ENCODE measurements at places on chromosomes 6 and 20. TPM values are rescaled to one million over a fixed set of nuclear protein-coding genes. Genes with fewer than 3 reads are reported as not detected.

DNA sequence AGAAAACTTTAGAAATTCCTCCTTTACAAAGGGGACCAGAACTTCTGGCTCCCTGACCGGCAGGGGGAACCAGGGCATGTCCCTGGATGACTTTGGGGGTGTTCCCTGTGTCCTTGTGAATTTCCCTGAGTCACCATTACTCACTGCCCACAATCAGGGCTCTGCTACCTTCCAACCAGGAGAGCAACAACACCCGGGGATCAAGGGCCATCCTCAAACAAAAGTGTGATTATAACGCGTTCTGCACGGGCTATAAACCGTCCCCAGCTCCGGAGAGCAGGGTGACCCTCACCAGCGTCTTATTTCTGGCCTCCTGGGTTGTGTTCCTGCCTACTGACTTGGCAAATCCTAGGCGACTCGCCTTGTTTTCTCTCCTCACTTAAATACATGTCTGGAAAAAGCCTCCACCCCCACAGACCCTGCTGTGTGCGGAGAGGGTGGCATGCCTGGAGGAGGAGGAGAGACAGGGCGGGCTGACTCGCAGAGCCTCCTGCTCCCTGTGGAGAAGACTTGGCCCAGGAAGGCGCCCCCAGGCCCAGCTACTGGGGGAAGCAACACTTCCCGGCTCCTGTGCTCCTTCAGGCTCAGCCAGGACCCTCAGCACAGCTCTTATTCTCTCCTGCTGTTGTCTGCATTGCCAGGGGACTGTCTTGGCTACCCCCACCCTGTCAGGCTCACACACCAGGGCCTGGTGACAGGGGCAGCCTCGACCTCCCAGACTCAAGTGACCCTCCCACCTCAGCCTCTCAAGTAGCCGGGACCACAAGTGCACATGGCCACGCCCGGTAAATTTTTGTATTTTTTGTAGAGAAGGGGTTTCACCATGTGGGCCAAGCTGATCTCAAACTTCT, 54.1 kb downstream of the FGD2 start:
- peak; percentile 69 for DNase-seq
- H3K4me3 ChIP-seq = no peak overlapping the region
- H3K27ac ChIP-seq = peak overlapping the region; percentile 72
- no peaks in the 10 kb centered on the region for H3K36me3 ChIP-seq
- peaks cover 13% of the 10 kb centered on the region for H3K4me1 ChIP-seq

DNA sequence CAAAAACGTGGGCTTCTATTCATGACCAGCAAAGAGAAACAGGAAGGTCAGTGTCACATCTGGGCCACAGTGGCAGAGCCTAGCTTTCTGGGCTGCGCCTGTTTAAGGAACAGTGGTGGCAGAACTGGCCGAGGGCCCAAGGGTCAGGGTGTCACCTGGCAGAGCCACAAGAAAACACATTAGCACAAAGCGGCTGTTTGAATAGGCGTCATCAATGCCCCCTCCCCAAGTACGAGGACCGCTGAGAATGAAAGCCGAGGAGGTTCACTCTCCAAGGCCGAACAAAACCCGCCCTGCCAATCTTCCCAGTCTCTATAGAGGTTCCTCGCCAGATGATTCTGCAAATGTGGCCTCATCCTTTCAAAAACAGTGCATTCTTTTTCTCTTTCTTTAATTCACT, 125.2 kb upstream of the TRAF3IP2 start:
- no peaks in the 10 kb centered on the region for H3K36me3 ChIP-seq
- H3K27me3 ChIP-seq = no peaks in the 10 kb centered on the region
- no peak overlapping the region for H3K27ac ChIP-seq
- peak; percentile 31 for DNase-seq
- no peaks in the 10 kb centered on the region for H3K4me1 ChIP-seq
- H3K4me3 ChIP-seq = no peak overlapping the region

DNA sequence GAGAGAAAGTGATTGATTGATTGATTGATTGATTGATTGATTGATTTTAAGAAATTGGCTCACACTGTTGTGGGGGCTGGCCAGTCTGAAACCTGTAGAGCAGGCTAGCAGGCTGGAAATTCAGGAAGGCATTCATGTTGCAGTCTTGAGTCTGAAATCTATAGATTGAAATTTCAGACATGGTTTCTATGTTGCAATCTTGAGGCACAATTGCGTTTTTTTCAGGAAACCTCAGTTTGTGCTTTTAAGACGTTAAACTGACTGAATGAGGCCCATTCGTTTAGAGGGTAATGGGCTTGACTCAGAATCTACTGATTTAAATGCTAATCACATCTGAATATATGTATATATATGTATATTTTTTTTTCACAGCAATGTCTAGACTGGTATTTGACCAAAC, 106.3 kb downstream of the STXBP5 start:
- no peaks in the 10 kb centered on the region for H3K4me1 ChIP-seq
- H3K27me3 ChIP-seq = no peaks in the 10 kb centered on the region
- no peak overlapping the region for H3K27ac ChIP-seq
- H3K4me3 ChIP-seq = no peak overlapping the region
- DNase-seq = no peak

GRCh38 chr6:135451617-135452190, 45.8 kb downstream of the AHI1 start:
- H3K27ac ChIP-seq = no peak overlapping the region
- no peak for DNase-seq
- H3K4me1 ChIP-seq = no peaks in the 10 kb centered on the region
- no peak overlapping the region for H3K4me3 ChIP-seq
- H3K36me3 ChIP-seq = no peaks in the 10 kb centered on the region

- no peak for DNase-seq
- no peak overlapping the region for H3K4me3 ChIP-seq
- no peak overlapping the region for H3K27ac ChIP-seq
Measured at GRCh38 chr6:159080217-159080976, 35.6 kb upstream of the TAGAP start.

GRCh38 chr6:144317736-144318135, 32.6 kb downstream of the UTRN start:
- no peak overlapping the region for H3K4me3 ChIP-seq
- H3K36me3 ChIP-seq = no peaks in the 10 kb centered on the region
- no peak for DNase-seq
- no peaks in the 10 kb centered on the region for H3K27me3 ChIP-seq
- H3K4me1 ChIP-seq = peaks cover 33% of the 10 kb centered on the region

- DNase-seq = no peak
- H3K4me1 ChIP-seq = no peaks in the 10 kb centered on the region
- no peak overlapping the region for H3K4me3 ChIP-seq
Measured at GRCh38 chr6:110467566-110468140, 8.8 kb downstream of the SLC22A16 start.

PPP1R14C gene
- 0.14 TPM for total RNA-seq

BHLHE23 gene
- total RNA-seq = not detected

CNR1 gene
- 38.3 TPM for total RNA-seq

TREML2 gene
- not detected for total RNA-seq

ZNF334 gene
- 10.5 TPM for total RNA-seq
